Kidney glomerular epithelial cell (primary cell): ENCODE measurements at places on chromosomes 7 and 10.

DNA sequence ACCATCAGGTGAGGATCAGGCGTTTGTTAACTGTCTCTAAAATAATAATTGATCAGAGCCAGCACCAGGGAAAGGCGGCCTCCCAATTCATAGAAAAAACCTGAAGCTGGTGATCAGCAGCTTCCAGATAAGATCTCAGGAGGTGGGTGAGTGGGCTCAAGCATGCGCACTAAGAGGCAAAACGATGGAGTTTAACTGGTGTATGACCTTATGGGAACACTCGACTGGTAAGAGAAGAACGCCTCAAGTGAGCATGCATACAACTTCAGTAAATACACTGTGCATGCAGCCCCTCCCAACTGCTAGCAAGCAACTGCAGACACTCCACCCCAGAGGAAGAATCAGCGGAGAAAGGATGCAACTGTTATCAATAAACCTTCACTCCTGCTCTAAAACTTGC is 18.1 kb downstream of the RAPGEF5 start:
- no peak for DNase-seq

DNA sequence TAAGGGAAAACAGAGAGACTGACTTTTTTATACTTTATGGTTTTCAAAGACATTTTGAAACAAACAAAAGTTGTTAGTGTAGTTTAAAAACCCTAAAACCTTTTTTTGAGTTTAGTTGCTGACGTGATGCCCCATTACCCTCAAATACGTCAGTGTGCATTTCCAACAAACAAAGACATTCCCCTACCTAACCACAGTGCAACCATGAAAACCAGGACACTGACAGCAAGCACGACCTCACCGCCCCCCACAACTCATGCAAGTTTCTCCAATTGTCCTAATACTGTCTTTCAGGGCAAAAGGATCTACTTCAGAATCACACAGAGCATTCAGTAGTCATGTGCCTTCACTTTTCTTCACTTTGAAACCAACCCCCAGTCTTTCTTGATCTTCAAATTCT is 75.0 kb downstream of the WNT2 start:
- DNase-seq = peak; percentile 40

DNA sequence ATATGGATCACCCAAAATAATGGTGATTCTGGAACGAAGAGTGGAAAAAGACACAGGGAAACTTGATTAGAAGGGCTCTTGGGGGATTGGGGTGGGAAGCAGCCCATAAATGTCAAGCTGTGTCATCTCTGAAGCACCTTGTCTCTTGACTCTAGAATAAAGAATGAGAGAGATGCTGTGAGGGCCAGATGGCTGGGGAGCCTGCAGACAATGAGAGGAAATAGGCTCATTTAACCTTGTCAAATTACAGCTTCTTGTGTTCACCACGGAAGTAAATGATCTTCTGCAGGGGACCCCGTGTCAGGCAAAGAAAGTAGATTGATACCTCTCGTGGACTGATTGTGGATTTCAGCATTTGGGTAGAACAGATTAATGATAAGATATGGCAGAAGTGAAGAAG is 159.3 kb downstream of the ST7 start:
- DNase-seq = no peak

DNA sequence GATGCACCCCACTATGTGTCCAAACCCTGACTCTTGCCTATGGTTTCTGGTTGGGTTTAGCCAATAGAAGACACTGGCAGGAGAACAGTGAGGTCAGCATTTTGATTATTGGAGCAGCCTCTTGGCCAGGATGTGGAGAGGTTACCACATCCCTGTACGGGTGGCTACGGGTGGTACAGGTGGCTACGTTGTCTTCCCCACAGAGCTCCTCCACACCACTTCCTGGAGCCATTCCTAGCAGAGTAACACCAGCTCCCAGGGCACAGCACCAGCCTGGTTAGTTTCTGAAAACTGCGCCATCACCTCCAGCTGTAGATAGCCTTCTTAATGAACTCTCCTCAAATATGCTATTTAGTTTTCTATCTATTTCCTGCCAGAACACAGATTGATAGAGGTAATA is 445.2 kb downstream of the INHBA start:
- DNase-seq = no peak

DNA sequence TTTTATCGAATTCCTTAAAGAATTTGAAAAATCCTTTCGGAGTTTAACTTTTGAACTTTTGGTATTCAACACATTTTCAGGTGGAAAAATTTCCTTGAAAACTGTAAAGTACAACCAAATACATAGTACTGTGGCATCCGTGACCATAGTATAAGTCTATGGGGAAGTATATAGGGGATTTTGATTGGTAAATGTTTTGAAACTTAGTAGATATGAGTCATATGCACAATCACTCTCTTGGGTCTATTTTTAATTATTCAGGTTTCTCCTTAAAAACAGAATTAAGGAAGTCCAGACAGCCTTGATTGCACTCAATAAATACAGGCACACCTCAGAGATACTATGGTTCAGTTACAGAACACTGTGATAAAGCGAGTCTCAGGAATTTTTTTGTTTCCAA is 64.2 kb downstream of the AVL9 start:
- DNase-seq = no peak

DNA sequence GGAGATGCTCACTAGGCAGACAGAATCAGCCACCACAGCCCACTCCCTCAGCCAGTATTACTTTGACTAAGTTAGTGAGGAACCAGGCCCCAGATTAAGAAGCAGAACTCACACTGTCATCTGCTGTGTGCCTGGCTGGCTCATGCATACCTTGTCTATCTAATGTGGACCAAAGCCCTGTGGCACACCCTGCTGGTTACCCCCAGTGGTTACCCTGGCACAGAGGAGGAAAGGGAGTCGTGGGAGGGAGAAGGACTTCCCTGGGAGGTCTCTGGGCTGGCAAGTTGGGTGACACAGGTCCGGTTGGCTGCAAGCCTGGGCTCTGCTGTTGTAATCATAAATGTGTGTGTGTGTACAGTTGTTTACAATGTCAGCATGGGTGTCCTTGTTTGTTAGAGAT is 7.5 kb upstream of the SH2D4B start:
- no peak for DNase-seq

- DNase-seq = no peak
Observed at GRCh38 chr10:93576888-93577287, 10.4 kb downstream of the FFAR4 start.
